ENCODE measurements at places on chromosomes 2 and 18. TPM values are rescaled to one million over a fixed set of nuclear protein-coding genes. Genes with fewer than 3 reads are reported as not detected.
A peak's percentile ranks its signal among the peaks of the same experiment; 100 is the strongest.

DNA sequence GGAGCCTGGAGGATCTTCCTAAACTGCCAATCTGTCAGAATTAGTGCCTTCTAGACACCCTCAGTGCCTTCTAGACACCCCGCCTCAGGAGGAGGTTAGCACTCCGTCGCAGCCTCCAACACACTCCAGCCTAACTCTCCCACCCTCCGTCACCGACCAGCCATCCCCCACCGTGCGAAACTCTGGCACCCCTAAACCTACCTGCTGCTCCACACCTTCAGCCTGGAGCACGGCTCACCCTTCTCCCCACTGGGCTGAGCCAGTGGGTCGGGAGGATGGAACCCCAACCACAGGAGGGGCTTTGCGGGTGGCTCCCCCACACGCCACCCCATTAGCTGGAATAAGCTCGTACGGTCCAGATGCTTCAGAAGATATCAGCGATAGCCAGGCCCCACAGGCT is 468.9 kb upstream of the HS6ST1 start:
- no peak for DNase-seq
- no peak overlapping the region for H3K27ac ChIP-seq
- H3K36me3 ChIP-seq, result no peaks in the 10 kb centered on the region
- H3K27me3 ChIP-seq, result no peaks in the 10 kb centered on the region

GRCh38 chr18:950882-951495 is 46.3 kb downstream of the ADCYAP1 start:
- H3K4me1 ChIP-seq, result no peaks in the 10 kb centered on the region
- DNase-seq, result no peak
- no peak overlapping the region for H3K27ac ChIP-seq
- no peaks in the 10 kb centered on the region for H3K36me3 ChIP-seq
- no peak overlapping the region for H3K4me3 ChIP-seq
- H3K27me3 ChIP-seq, result peaks cover 2% of the 10 kb centered on the region

DNA sequence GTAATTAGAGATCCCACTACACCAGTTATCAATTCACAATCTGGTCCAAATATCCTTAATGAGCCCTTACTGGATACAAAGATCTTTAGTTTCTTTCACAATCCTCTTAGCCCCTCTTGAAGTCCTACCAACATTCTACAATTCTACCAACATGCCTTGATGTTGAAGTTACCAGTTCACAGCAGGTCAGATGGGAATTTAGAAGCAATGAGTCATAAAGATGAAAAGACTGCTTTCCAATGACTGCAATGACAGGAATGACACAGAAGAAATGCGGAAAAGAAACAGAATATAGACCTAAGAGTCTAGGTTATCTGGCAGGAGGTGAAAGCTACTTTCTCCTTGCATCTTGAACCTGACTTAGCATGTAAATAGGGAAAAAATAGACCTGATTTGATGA is 24.5 kb downstream of the RTTN start:
- DNase-seq, result no peak
- peaks cover 37% of the 10 kb centered on the region for H3K36me3 ChIP-seq
- no peak overlapping the region for H3K27ac ChIP-seq
- H3K27me3 ChIP-seq, result no peaks in the 10 kb centered on the region
- peaks cover 10% of the 10 kb centered on the region for H3K4me1 ChIP-seq

Gene C2orf78
- not detected for total RNA-seq

DNA sequence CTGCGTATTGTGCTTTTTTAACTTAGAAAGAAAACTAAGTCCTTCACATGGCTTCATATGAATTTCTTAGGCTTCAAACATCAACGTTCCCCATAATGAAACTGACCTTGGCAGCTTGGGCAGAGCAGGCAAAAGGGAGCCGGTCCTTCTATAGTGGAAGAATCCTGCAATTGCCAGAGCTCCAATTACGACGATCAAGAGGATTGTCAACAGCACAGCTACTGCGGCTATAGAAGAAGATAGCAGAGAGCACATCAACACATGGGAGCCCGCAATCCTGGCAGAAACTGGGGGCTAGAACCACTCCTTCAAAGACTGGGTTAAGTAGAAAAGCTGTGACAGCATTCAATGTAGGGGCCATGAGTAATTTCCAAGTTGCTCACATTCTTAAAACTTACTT is 69.8 kb downstream of the DHRS9 start:
- H3K27me3 ChIP-seq, result peaks cover 2% of the 10 kb centered on the region
- no peaks in the 10 kb centered on the region for H3K4me1 ChIP-seq
- DNase-seq, result no peak
- no peak overlapping the region for H3K4me3 ChIP-seq
- H3K27ac ChIP-seq, result no peak overlapping the region
- no peaks in the 10 kb centered on the region for H3K36me3 ChIP-seq

DNA sequence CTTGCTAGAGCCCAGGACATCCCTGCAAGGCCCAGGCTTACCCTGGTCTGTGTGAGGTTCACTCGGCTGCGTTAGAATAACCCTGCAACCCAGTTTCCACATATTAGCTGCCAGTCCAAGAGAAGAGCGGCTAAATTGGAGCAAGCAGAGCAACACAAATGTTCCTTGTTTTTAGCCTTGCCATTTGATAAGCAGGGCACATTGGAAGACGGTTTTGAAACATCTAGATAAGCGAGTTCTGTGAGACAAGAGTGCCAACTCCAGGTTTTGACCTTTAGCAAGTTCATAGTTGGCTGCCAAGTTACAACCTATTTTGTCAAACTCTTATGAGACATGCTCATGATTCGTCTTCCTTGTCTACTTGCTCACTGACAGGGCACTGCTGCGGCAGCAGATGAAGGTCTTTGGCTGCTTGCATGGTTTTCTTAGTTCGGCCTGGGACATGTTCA is 23.5 kb downstream of the DPP4 start:
- H3K4me3 ChIP-seq, result no peak overlapping the region
- H3K27me3 ChIP-seq, result no peaks in the 10 kb centered on the region
- no peak for DNase-seq
- H3K27ac ChIP-seq, result peak overlapping the region; percentile 11
- H3K36me3 ChIP-seq, result peaks cover 72% of the 10 kb centered on the region
- peaks cover 52% of the 10 kb centered on the region for H3K4me1 ChIP-seq

Gene DHRS9
- not detected for total RNA-seq

- no peaks in the 10 kb centered on the region for H3K27me3 ChIP-seq
- no peaks in the 10 kb centered on the region for H3K36me3 ChIP-seq
- no peak for DNase-seq
Observed at GRCh38 chr2:192286093-192286701, 91.5 kb upstream of the TMEFF2 start.

GRCh38 chr18:62170857-62171256 is 16.0 kb downstream of the PIGN start:
- no peak for DNase-seq
- H3K4me1 ChIP-seq, result no peaks in the 10 kb centered on the region
- H3K27me3 ChIP-seq, result no peaks in the 10 kb centered on the region
- no peak overlapping the region for H3K4me3 ChIP-seq

DNA sequence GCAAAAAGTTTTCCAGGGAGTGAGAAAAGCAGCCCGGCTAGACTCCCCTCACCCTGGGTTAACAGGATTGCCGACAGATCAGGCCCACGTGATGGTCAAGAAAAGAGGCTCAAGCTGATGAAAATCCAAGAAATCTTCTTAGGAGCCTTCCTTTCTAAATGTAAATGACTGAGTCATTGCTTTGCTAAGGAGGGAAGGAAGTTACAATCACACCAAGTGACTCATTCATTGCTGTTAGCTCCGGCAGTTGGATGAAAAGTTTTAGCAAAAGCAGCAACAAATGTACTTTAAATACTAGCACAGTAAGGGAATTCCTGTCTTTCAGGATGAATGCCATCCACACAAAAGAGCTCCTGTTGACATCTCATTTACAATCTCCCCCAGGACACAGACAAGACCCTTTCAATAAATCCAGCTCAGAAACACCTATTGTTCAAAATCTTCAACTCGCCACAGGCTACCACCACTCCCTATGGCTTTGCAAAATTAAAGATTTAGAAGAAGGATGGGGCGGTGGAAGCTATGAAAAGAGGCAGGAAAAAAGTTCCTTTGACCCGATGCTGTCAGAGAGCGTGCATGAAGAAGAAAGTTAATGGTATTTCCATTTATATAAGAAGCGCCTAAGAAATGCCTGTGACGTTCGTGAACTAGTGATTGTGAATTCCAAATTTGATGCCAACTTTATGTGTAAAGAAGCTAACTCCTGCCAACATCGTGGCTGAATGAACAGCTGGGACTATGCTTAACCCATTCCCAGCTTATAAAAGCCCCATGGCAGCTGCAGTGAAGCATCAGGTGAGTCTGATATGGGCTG is 153.7 kb downstream of the TGIF1 start:
- peaks cover 11% of the 10 kb centered on the region for H3K36me3 ChIP-seq
- peaks cover 27% of the 10 kb centered on the region for H3K4me1 ChIP-seq
- H3K27me3 ChIP-seq, result no peaks in the 10 kb centered on the region
- H3K4me3 ChIP-seq, result no peak overlapping the region
- no peak for DNase-seq
- no peak overlapping the region for H3K27ac ChIP-seq

- no peak for DNase-seq
- H3K27ac ChIP-seq, result no peak overlapping the region
- H3K4me3 ChIP-seq, result no peak overlapping the region
- H3K27me3 ChIP-seq, result peaks cover 2% of the 10 kb centered on the region
- H3K36me3 ChIP-seq, result no peaks in the 10 kb centered on the region
Observed at GRCh38 chr2:65367524-65367923, 64.9 kb downstream of the SPRED2 start.

Gene RAX
- not detected for total RNA-seq

Gene CASP8
- total RNA-seq, result 62.7 TPM

DNA sequence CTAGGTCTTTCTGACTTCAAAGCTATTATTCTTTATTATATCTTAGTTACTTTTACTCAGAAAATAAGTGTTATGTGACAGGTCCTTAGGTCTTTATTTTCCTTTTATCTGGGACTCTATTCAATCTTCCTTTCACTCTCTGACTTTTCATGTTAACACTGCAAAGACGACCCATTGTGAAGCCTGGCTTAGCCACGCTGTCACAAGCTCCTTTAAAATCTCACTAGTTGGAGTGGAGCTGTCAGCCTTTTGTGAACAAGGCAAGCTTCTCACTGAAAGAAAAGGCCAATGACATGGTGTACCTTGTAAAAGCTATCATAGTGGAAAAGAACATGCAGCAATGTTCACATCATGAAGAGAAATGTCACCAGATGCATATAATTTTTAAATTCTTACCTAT is 1130.7 kb upstream of the FAM98A start:
- no peaks in the 10 kb centered on the region for H3K36me3 ChIP-seq
- DNase-seq, result no peak
- H3K27ac ChIP-seq, result no peak overlapping the region

Gene KLF7
- 16.5 TPM for total RNA-seq

DNA sequence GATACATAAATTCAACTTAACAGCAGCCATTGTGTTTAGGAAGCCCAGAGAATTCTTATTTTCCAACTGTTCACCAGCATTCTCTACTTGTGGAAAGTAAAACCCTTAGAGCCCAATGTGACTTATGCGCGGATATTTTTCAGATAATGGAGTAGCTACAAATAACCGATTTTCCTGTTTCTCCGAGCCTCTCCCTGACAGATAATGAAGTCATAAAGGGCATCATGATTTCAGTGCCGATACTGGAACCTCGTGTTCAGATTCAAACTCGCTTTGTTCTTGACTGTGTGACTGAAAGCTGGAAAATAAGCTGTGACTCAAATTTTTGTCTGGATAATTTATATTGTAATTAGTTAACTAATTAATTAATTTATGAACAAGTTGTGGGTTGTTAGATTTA is 228.2 kb downstream of the VAPA start:
- H3K27me3 ChIP-seq, result no peaks in the 10 kb centered on the region
- peaks cover 8% of the 10 kb centered on the region for H3K4me1 ChIP-seq
- DNase-seq, result no peak
- H3K36me3 ChIP-seq, result no peaks in the 10 kb centered on the region
- no peak overlapping the region for H3K4me3 ChIP-seq
- no peak overlapping the region for H3K27ac ChIP-seq

DNA sequence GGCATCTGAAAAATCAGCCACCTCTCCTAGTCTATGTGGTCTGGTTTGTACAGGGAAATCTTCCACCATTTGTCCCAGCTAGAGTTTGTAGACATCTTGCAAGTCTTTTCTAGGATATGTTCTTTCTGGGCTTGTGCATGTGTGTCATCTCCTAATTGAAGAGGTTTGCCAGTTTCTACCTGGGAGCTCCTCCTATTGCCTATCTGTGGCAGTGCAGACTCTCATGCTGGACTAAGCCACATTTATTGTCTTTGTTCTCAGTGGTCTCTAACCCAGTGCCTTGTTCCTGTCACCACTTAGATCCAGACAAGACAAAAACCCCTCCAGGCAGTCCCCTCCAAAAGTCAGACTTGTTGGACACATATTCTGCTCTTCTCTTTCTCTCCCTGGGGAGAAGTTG is 72.0 kb upstream of the MRPS9 start:
- DNase-seq, result no peak
- no peaks in the 10 kb centered on the region for H3K27me3 ChIP-seq
- no peaks in the 10 kb centered on the region for H3K4me1 ChIP-seq
- H3K4me3 ChIP-seq, result no peak overlapping the region
- H3K27ac ChIP-seq, result no peak overlapping the region

DNA sequence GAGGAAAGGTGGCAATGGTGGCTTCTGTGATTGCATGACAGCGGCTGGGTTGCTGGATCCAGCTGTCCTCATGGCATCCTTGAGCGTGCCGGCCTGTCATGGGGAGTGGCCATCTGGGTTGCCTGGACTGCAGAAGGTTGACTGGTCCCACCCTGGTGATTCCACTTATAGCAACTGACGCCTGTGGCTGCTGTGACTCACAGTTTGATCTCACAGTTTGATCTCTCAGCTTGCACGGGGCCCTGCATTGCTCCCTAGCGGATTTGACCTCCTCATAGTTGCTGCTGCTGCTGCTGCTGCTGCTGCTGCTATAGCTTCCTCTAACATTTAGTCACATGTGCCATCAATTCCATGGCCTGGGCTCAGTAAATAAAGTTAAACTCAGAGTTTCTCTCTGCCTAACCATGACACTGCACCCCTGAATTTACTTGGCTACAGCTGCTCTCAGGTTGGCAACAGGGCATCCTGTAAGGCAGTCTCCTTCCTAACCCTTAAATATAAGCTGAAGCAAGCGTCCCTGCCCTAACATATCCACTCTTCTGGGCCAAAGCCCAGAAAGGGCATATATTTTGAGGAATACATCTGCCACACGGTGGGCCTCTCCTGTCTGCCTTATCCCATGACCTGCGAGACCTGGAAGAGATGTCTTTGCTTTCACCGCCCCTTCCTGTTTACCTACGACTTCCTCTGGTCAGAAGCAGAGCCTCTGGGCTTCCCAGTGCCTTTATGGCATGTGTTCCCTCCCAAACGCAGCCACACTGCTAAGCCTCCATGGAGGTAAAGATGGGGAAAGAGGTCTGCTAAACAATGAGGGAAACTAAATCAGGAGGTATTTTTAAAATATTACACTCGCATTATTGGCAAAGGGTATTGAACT is 37.8 kb upstream of the CCDC150 start:
- H3K36me3 ChIP-seq, result no peaks in the 10 kb centered on the region
- no peak overlapping the region for H3K4me3 ChIP-seq
- H3K27ac ChIP-seq, result no peak overlapping the region
- no peaks in the 10 kb centered on the region for H3K4me1 ChIP-seq
- peaks cover 11% of the 10 kb centered on the region for H3K27me3 ChIP-seq

DNA sequence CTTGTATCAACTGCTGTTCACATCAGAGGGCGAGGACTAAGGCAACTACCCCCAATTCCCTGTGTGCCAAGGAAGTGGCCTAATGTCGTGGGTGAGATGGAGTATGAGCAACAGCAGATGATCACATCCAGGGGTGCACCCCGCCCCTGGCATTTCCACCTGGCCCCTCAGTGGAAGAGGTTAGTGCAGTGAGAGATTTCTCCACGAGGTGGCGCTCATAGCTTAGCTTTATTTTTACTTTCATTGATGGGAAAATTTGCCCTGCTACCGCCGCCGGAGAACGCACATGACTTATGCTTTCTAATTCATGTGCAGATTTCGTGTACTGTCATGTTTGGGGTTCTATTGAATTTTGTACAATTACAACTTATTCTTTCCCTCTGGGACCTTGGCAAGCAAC is 470.6 kb upstream of the MEX3C start:
- H3K4me3 ChIP-seq, result no peak overlapping the region
- DNase-seq, result peak; percentile 68
- H3K27me3 ChIP-seq, result no peaks in the 10 kb centered on the region
- H3K36me3 ChIP-seq, result no peaks in the 10 kb centered on the region
- H3K27ac ChIP-seq, result no peak overlapping the region
- no peaks in the 10 kb centered on the region for H3K4me1 ChIP-seq

Data from activated CD8-positive, alpha-beta T cell treated with anti-CD3 and anti-CD28 coated beads, Interleukin-2, amount 10 ng/mL, durations not matched to agents 7 days and 5 days (primary cell).